ENCODE measurements at places on chromosomes 3 and 15.

DNA sequence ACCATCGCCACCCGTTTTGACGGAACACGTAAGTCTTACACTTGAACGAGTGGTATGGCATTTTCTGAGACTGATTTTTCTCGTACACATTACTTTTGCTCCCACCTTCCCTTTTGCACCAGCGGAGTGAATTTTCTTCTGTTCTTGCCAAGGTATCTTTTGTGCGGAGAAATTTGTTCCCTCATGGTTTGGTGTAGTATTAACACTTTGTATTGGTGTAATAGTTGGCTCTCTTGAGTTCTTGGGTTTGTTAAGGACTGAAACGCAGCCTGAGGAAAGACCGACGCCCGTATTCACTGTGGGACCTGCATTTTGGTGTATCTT, 420 bp downstream of the KCNH8 start:
- no peak for DNase-seq

DNA sequence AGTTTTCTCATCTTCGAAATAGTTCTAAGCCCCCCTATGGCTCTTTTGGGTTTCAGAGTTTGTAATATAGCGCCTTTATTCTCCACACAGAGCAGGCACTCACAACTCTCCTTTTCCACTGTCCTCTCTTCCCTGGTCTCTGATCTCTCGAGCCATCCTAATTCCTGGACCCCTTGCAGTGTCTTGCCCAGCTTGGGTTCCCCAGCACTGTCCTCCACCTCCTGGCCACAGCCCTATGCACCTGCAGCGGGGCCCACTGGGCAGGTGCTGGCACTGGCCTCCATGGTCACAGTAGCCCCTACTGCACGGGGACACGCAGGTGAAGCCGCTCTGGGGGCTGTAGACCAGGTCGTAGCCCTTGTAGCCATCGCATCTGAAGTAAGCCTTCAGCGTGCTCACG, 27.9 kb downstream of the MUC20 start:
- no peak for DNase-seq

DNA sequence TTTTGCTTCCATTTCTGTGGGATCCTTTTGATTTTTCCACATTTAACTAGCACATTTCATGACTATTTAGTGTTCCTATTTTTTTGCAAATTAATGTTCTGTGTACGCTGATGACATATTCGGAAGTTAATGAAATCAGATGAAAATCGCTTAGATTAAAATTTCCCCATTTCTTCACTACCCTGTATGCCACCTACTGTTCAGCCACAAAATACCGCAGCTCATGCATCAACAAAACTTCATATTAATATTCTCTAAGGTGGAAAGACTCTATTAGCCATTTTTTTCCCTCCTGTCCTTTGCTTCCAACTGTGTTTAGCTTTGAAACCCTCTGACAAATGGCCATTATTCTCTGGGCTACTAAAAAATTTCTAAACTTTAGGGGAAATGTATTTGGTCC, 300.6 kb downstream of the MECOM start:
- DNase-seq = no peak

DNA sequence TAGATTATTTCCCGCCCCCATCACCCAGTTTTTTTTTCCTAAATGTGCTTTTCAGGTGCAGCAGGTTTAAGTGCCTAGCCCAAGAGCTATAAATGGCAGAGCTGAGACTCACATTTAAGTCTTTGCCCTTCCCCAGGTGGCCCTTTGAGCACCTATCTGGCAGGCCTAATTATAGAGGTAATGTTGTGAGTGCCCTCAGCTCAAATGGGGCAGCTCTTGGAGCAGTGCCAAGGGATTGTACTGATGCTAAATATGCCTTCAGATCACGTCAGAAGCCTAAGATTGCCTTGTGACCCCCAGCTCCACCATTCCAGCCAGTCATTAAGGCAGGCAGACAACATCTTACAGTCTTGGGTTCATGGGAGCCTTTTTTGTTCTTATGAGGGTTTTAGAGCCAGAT, 159.5 kb downstream of the RPLP1 start:
- DNase-seq = no peak

- DNase-seq = no peak
These were observed 83.9 kb upstream of the KCNAB1 start for GRCh38 chr3:156036258-156037053.

GRCh38 chr15:100759698-100760356, 119.8 kb upstream of the ALDH1A3 start:
- no peak for DNase-seq

GRCh38 chr3:60998858-60999257, 252.4 kb downstream of the FHIT start:
- no peak for DNase-seq

GRCh38 chr3:28151608-28152228, 89.7 kb upstream of the CMC1 start:
- DNase-seq = no peak

- no peak for DNase-seq
These were observed 366 bp downstream of the TM6SF1 start for GRCh38 chr15:83107841-83108181.

GRCh38 chr15:50753463-50753862, 12.0 kb downstream of the SPPL2A start:
- no peak for DNase-seq
